GM12878 (cell line): ENCODE measurements at places on chromosomes 3 and 15. TPM values are rescaled to one million over a fixed set of nuclear protein-coding genes. Genes with fewer than 3 reads are reported as not detected.

The ZSCAN2 gene
- polyA plus RNA-seq, result 6.8 and 7.6 TPM in 2 replicates

The KY gene
- 0.11 TPM in 1 of 2 replicates, not detected in the other for polyA plus RNA-seq

The HYAL1 gene
- polyA plus RNA-seq, result 0.08 and 0.23 TPM in 2 replicates

The C2CD4B gene
- polyA plus RNA-seq, result not detected in 2 replicates

The GATM gene
- polyA plus RNA-seq, result 22.8 and 25.0 TPM in 2 replicates

DNA sequence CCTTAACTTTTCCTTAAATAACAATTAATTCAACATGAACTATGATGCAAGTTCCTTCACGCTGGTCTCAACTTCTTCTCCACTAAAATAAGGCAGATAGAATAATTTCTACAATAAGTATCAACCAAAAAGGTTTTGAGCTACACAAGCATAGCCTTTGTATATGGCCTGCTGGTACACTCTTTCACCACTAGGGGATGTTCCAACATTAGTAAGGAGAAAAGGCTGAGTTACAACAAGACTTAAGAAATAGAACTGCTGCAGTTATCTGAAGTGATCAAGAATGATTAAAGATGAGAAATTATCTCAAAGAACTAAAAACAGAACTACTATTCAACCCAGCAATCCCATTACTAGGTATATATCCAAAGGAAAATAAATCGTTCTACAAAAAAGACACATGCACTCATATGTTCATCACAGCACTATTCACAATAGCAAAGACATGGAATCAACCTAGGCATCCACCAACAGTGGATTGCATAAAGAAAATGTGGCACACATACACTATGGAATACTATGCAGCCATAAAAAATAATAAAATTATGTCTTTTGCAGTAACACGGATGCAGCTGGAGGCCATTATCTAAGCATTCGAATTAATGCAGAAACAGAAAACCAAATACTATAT, 14.4 kb downstream of the ATP13A3 start:
- DNase-seq, result no peak

DNA sequence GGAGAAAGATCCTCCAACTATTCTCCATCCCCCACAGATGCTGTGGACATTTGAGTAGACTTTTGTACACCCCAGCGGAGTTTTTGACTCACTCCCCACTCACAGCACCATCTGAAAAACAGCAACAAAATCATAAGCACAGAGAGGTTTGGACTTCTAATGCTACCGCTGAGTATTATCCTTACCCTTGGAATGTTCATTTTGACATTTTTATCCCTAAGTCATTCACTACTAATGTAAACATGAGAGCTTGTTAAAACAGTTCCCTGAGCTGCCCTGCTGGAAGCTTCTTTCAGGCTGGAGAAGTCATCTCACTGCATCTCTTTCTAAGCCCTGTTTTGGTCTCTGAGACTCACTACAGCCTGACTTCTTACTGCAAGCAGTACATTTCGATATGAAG, 1045.9 kb downstream of the MCTP2 start:
- no peak for DNase-seq

DNA sequence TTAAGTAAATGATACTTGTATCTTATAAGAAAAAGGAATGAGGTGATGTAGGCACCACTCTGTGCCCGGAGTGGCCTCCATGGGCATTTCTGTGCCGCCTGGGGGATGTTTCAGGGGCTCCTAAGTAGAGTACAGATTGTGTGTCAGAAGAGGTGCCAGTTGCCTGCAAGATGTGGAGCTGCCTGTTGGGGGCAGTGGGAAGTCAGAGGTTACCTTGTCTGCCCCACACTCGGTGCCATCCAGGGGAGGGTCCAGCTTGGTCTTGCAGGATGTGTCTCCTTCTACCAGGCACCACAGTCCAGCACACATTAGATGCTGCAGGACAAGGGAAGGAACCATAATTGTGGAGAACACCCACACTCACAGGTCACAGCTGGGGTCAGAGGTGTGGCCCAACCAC, 208.8 kb downstream of the ADAMTS17 start:
- no peak for DNase-seq

GRCh38 chr15:80242132-80242769, 9.8 kb downstream of the CTXND1 start:
- DNase-seq, result no peak

DNA sequence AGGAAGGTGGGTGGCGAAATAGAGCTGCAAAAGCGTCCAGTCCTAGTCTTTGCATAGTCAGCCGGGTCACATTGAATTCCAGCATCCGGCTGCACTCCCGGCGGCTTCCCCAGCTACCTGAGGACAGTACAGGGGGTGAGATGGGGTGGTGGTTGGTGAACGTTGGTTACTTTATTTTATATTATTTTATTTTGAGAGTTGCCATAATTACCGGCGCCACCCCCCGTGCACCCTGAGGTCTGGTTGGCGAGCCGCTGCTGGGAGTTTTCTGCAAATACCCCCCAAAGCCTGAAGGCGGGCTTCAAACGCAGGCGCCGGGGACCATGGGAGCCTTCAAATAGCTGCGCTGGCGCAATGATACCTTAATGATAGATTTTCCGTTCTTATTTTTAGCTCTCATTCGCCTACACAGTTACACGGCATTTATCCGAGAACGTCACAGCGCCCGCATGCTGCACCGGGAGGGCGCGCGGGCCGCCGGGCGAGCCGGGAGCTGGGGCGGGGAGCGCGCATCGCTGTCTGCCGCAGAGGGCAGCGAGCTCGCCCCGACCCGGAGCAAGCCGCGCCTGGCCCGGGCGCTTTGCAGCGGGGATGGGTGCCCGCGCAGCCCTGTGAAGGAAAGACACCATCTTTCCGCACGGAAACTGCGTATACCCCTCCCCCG, 756 bp upstream of the RASGRF1 start:
- DNase-seq, result no peak

GRCh38 chr3:128723477-128723876, 2.5 kb upstream of the RAB7A start:
- no peak for DNase-seq

DNA sequence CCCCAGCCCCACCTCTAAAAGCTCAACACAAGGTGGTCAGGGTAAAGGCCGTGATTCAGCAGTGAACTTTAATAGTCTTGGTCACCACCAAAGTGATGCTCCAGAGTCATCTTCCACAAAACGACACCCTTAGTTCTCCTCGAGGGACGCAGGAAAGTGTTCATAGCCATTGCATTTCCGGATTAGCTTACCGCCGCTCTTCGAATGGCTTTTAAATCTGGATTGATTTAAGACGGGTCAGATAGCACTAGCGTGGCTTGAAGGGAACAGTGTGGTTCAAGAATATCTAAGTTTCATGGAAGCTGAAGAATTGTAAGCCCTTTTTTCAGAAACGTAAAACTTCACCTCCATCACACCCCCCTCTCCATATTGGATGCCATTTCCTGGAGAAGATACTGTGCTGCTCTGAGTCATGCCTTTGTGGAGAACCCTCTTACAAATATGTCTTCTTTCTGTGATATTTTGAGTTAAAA, 829 bp downstream of the RNF7 start:
- no peak for DNase-seq

- DNase-seq, result no peak
Measured at GRCh38 chr3:58068122-58068809, 60.0 kb downstream of the FLNB start.

- DNase-seq, result no peak
Measured at GRCh38 chr3:80688814-80689213, 921.0 kb upstream of the ROBO1 start.

- DNase-seq, result no peak
Measured at GRCh38 chr3:131988209-131988608, 46.6 kb downstream of the CPNE4 start.

DNA sequence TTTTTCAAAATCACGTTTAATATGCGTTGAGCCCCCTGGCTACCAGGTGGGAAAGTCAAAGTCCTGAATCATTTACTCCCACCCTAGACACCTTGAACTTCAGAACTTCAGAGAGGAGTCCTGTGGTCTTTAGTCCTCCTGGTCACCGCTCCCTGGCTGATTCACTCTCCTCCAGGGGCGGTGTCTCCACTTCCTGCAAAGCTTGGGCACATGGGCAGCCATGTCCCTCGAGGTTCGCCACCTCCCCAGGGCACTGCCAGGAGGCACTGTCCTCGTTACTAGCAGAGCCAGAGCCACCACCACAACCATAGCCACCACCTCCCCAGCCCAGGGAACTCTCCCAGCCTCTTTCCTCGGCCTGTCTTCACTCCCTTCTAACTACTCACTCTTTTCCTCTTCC, 31.0 kb downstream of the LOXL1 start:
- DNase-seq, result no peak

DNA sequence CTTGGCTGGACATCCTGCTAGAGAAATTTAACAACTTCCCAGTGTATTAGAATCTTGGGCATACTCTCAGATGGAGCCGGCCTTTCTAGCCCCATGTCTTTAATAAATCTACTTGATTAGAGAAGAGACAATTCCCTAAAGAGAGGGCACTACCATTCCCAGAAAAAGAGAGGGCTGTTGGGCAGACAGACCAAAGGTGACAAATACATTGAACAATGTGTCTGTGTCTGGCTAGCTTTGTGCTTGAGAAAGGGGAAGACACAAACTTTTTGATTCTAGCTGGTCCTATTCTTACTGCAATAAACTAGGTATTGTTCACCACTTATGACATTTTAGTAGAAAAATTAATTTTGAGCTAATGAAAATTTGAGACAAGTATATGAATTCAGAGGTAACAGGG, 57.7 kb downstream of the DUT start:
- DNase-seq, result no peak

GRCh38 chr15:99123713-99124451, 19.0 kb downstream of the SYNM start:
- no peak for DNase-seq

DNA sequence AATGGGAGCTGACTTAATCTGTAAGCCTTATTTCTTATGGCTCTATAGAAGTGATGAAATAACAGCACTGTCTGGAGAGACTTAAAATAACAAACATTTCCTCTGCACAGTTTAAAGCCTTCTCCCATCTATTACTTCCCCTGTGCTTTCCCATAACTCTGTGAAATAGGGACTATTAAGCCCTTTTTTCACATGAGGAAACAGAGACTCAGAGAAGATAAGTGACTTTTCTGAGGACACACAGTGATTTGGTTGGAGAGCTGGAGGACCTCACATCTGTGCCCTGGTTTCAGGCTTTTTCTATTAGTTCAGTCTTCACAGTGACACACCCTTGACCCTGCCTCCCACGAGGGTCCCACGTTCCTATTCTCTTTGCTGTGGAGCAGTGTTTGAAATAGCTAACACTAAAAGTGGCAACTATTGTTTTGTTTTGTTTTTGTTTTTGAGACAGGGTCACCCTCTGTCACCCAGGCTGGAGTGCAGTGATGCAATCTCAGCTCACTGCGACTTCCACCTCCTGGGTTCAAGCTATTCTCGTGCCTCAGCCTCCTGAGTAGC, 82.9 kb downstream of the ST6GAL1 start:
- DNase-seq, result no peak

DNA sequence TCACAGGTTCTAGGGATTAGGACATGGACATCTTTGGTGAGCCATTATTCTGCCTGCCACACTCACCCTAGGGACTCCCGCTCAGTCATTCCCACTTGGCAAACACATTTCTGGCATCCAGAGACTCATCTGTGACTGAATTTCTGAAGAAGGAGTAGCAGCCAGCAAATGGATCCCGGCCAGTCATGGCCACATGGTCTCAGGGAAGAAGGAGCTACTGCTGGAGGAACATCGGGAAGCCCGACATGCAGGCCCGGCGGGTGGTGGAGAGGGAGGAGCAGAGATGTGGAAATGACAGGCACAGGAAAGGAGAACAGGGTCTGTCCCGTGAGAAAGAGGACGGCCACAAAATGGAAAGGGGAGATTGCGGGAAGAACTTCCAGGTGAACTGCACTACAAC, 65.4 kb downstream of the SEMA5B start:
- no peak for DNase-seq

DNA sequence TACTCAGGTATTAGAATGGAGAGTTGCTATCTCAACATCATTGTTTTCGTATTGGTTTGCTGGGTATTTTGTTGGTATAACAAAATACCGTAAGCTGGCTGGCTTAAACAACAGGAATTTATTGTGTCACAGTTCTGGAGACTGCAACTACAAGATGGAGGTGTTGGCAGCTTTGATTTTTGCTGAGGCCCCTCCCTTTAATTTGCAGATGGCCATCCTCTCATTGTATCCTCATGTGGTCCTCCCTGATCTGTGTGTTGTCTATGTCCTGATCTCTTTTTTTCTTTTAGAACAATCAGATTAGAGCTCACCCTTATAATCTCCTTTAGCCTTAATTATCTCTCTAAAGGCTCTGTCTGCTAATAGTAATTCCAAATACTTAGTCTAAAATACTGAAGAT, 299.8 kb upstream of the GOLIM4 start:
- no peak for DNase-seq

DNA sequence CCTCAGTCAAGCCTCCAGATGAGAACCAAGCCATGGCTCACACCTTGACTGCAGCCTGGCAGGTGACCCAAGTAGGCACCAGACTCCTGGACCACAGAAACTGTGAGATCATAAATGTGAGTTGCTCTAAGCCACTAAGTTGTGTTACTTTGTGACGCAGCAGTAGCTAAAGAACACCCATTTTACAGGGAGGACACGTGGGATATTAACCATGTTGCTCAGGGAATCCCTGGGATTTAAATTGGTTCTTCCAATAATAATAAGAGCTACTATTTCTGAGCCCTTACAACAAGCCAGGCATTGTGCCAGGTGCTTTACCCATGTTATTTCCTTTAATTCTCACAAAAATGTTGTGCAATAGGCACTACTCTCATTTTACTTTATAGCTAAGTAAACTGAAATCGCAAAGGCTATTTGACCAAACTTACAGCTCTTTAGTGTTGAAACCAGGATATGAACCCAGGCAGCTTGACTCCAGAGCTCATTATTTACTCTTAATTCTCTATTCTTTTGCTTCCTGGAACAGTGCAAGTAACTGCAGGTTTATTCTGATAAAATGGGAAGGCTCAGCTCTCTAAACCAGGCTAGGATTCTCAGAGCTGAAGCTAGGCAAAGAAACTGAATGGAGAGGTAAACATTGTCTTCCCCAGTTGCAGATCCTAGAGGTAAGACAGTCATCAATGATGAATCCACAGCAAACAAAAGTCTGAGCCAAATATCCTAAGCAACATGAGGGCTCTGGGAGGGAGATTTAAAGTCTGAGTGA, 294.4 kb downstream of the KBTBD8 start:
- DNase-seq, result no peak
